ENCODE measurements at places on chromosomes 5 and 9.

- no peak for DNase-seq
These were observed 436.0 kb downstream of the ZNF608 start for GRCh38 chr5:124310453-124310852.

- DNase-seq: no peak
These were observed 38.6 kb downstream of the B4GALT1 start for GRCh38 chr9:33128570-33128969.

GRCh38 chr9:19030899-19031298, 2.1 kb downstream of the SAXO1 start:
- DNase-seq: no peak

DNA sequence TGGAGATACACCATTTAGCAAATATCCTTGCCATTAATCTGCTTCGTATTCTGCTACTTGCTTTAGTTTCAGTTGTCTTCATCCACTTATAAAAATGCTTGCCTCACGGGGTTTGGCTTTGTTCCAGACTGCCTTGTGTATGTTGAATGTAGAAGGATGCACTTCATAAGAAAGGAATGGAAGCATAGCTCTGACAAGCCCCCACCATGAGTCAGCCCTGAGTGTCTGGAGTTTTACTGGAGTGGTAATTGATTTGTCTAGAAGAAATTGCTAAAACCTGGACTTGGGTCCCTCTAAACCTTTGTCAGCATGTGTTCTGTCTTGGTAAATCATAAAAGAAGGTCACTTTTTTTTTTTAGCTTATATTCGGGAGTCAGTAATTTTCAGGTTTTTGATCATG, 4.6 kb downstream of the TEX48 start:
- peak; percentile 79 for DNase-seq

GRCh38 chr5:137216976-137217598, 282.0 kb downstream of the SPOCK1 start:
- DNase-seq: no peak

DNA sequence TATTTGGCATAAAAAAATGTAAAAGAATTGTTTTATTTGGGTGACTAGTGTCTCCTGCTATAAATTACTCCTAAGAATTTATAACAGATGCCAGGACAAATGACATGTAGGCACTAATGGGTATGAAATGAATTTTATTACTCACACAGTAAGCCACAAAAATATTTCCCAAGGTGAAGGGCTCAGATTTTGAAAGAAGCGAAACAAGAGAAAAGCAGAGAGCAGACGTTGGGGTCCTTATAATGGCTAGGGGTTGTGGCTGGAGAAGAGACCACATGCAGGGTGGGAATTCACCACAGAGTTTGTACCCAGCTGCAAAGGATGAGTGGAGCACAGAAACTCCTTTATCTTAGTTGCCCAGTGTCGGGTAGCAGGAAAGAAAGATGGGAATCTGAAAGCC, 45.0 kb upstream of the PRR16 start:
- DNase-seq: no peak

DNA sequence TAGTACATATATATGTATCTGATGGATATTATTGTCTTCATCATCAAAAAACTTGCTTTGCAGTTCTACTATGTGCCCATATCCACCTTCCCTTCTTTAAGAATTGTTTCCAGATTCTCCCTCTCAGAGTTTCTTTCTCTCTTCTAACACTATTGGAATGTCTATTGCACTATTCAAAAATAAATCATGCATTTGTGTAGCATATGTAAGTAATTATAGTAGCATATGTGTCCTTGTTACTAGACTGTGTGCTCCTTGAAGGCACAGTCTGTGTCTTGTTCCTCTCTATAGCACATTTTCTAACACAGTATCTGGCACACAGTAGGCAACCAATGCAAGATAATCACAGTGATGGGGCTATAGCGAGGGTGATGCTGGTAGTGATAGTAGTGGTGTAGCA, 43.4 kb upstream of the TRIM32 start:
- DNase-seq: no peak

DNA sequence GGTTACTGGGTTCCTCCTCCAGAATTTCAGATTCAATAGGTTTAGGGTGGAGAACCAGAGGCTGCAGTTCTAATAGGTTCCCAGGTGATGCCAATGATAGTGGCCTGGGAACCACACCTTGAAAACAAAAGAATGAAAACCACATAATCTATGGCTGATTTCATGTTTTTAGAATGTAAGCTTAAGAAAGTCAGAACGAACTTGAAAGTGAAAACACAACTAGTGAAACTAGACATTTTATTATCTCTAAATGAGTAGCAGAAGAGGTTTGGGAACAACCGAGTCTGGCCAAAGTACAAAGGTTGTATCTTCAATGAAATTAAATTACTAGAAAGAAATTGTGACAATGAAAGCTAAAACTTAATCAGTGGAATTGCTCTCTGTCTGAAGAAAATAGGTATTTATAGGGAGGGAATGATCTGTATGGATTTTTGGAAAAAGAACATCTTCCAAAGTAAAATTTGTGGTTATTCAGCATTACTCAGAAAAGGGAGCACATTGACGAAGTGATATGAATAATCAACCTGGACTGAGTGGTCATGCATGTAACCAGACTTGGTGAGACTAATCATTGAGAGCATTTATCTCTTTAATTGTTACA, 24.9 kb upstream of the CEP120 start:
- no peak for DNase-seq

GRCh38 chr5:179326122-179326927, 18.9 kb downstream of the ADAMTS2 start:
- DNase-seq: no peak

DNA sequence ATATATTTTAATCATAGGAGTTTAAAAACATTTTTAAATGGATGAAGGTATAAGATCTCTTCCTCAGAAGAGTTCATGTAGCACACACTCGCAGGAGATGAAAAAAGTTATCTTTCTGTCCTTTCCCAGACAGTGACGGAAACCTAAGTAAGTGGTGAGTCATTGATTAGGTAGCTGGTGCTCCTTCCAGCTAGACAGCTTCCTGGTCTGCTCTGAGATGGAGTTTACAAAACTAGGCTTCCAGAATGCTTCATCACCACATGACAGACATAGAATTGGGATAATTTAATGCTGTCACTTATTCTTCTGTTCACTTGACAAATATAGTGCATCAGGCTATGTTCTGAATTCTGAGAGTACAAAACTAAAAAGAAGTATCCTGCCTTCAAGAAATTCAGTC, 2393.0 kb upstream of the C9orf72 start:
- DNase-seq: no peak

DNA sequence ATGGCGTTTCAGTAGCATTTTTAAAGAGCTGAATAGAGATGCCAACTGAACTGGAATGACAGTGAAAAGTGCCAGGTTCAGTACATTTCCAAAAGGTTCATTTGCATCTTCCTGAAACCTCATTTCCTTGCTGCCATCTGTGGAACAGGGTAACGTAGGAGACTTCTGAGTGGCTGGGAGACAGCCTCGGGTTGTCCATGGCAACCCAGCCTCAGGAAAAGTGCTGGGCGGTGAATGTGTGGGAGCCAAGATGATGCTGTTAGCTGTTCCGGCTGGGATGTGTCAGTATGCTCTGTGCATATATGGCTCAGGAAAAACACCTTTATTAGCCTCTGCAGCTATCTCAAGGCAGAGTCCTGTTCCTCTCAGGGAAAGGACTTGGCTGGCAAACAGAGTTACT, 87.5 kb downstream of the KLHL3 start:
- DNase-seq: no peak

DNA sequence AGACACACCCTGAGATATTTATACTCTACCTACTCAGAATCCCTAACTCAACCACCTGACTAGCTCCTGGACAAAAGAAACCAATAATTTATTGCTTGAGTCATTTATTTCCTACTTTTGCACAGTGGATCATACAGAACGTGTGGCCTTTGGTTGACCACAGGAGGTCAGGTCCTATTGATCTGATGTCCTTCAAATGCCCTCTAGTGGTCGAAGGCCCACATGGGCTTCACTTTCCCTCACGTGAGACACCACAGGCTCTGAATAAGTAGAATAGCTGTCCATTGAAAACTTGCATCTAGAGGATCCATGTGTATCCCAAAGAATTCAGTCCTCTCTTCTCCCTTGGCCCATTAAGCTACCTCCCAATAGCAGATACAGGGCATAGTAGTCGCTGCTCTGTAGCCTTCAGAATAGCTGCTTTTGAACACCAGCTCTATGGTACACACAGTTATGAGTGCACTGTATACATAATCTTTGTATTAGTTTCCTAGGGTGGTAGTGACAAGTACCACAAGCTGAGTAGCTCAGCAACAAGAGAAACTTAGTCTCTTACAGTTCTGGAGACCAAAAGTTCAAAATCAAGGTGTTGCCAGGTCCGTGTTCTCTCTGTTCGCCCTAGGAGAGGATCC, 177.6 kb upstream of the SMARCA2 start:
- DNase-seq: no peak

GRCh38 chr9:81377921-81378320, 311.4 kb downstream of the TLE1 start:
- no peak for DNase-seq

- DNase-seq: no peak
These were observed 1712.5 kb upstream of the C9orf72 start for GRCh38 chr9:29285818-29286217.

GRCh38 chr9:92115071-92115858, at the start of gene SPTLC1:
Gene SPTLC1 (minus strand): TSS chr9:92115413. CDS start chr9:92115370, 43 bp downstream.
- peak; percentile 83 for DNase-seq

DNA sequence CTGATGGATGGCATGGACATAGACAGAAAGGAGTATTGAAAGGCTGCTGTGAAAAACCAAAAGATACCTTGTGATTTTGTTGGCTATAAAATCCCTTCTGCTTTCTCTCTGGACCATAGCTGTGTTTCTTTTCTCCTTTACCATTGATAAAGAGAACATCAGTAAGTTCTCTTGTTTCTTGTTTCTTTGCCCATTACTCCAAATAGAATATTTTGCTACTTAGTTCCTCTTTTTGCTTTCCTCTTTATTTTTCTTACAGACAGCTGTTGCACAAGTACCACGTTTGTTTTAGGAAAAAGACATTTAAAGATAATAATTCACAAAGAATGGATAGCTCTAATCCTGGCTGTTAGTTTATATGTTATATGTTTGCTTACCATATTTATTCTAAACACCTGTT, 1129.2 kb downstream of the DTWD2 start:
- DNase-seq: no peak

All from T1000 (cell line).